SW480 (cell line): ENCODE measurements at places on chromosomes 13 and 19.

DNA sequence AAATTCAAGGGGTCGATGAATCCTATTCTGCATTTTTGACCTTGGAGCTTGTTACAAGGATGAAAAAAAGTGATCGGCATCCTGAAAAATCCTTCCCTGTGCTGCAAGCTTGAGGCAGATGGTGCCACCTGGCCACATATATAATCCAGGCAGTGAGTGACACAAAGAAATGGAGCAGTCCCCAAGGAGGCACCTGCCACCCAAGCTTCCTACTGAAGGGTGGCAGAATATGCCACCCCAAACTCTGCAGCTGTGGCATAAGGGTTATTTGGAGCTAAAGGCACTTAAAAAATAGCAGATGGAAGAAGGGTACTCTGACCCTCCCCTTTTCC is 15.4 kb downstream of the TMEM272 start:
- DNase-seq, result no peak

GRCh38 chr13:84470528-84470927 is 588.3 kb upstream of the SLITRK1 start:
- DNase-seq, result no peak

DNA sequence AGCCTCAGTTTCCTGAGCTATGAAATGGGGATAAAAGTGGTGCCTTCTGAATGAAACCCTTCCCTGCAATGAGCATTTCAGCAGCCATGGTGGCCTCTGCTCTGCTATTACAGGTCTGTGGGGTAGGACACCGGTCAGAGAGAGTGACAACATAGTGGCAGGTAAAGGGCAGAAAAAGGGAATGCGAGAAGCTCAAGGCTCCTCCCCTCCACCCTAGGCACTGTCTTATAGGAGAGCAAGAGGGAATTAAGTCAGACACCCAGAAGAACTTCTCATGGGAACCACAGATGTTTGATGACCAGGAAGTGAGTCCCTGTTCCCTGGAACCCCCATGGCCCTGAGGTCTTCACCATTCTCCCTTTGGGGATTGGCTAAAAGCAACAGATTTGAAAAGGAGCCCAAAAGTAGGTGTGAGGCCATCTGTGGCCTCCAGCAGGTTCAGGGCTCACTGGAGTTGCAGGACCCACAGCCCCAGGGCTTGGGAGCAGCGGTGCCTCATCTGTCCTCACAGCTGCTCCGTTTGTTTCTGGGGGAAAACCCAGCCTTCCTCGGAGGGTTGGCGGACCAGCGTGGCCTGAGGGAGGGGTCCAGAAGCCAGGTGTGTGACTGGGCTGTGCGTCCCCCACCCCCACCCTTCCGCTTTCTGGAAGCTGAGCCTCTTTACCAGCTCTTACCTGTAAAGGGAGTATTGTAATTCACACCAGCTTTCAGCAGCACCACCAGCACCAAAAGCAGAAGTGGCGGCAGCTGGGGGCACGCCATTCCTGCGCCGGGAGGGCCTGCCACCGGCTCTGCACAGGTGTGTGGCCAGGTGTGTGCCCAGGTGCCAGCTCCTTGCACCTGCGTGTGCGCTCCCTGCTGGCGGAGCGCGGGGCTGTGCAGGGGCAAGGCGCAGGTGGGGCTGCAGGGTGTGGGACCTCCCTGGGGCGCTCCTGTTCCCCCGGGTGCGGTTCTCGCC is 19.4 kb downstream of the IQCN start:
- peak; percentile 39 for DNase-seq

GRCh38 chr13:73324842-73325722 is 266.3 kb downstream of the KLF5 start:
- DNase-seq, result no peak

- no peak for DNase-seq
These were observed 42.0 kb downstream of the KLF2 start for GRCh38 chr19:16366433-16367260.

GRCh38 chr13:75762076-75762937 is 126.2 kb downstream of the LMO7 start:
- DNase-seq, result peak; percentile 31

GRCh38 chr13:46948338-46948737 is 51.5 kb upstream of the HTR2A start:
- DNase-seq, result no peak

DNA sequence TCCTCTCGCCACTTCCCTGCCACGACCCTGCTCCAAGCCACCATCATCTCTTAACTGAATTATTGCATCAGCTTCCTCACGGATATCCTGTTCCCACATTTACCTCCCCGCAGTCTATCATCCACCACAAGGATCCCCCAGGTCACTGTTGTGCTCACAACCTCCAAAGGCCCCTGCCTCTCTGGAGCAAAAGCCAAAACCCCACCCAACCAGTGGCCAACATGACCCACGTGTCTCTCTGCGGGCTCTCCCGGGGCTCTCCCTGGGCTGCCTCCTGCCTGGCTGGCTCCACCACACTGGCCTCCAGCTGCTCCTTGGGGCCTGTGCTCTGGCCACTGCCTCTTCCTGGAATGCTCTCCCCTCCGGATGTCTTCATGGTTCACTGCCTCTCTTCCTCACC is 809.3 kb downstream of the UQCRFS1 start:
- DNase-seq, result no peak

DNA sequence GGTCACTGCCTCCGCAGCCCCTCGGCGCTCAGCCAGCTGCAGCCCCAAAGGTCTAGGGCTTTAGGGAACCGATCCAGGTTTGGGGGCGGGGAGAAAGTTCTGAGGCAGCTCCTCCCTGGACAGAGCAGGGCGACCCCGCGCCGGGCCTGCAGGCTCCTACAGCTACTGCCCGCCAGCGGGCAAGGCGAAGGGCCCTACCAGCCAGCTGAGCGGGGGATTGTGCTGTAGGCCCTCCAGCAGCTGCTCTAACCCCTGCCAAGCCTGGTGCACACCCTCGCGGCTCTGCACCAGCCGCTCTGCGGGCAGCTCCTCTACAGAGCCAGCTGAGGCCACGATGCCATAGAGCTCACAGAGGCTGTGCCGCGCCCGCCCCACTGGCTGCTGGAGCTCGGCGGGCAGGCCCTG is 14.0 kb downstream of the PLIN4 start:
- DNase-seq, result no peak

- DNase-seq, result no peak
These were observed 483.2 kb downstream of the EFNB2 start for GRCh38 chr13:106052200-106052767.

GRCh38 chr19:2021453-2022140 is 6.1 kb upstream of the BTBD2 start:
- DNase-seq, result no peak

- no peak for DNase-seq
These were observed 69.0 kb upstream of the PCDH9 start for GRCh38 chr13:67299072-67299635.

GRCh38 chr19:1270213-1270853 is 1.2 kb downstream of the CIRBP start:
- no peak for DNase-seq
